ENCODE measurements at places on chromosomes 12 and 14. TPM values are rescaled to one million over a fixed set of nuclear protein-coding genes. Genes with fewer than 3 reads are reported as not detected.

The CEP290 gene
- 12.8 TPM for total RNA-seq

The KLHDC1 gene
- not detected for total RNA-seq

The KRT2 gene
- total RNA-seq, result not detected

The COX8C gene
- total RNA-seq, result not detected

The TAS2R42 gene
- total RNA-seq, result not detected

The ERC1 gene
- 48.0 TPM for total RNA-seq

The PLCZ1 gene
- not detected for total RNA-seq
